Stimulated activated CD4-positive, alpha-beta T cell treated with anti-CD3 and anti-CD28 coated beads, Interleukin-12 subunit alpha, Interleukin-12 subunit beta, amount 100 ng/mL, for 4 hours (primary cell): ENCODE measurements at places on chromosomes 5 and 9.

- no peak for DNase-seq
Observed at GRCh38 chr5:124519396-124519795, 227.0 kb downstream of the ZNF608 start.

- peak; percentile 67 for DNase-seq
Observed at GRCh38 chr9:130235558-130236435, 29.8 kb upstream of the HMCN2 start.

GRCh38 chr5:97006454-97007060 lies 70.7 kb downstream of the LNPEP start:
- no peak for DNase-seq

- DNase-seq: no peak
Observed at GRCh38 chr5:96823900-96824380, 16.2 kb upstream of the ERAP1 start.

- DNase-seq: no peak
Observed at GRCh38 chr5:73668486-73669111, 42.6 kb downstream of the ARHGEF28 start.

DNA sequence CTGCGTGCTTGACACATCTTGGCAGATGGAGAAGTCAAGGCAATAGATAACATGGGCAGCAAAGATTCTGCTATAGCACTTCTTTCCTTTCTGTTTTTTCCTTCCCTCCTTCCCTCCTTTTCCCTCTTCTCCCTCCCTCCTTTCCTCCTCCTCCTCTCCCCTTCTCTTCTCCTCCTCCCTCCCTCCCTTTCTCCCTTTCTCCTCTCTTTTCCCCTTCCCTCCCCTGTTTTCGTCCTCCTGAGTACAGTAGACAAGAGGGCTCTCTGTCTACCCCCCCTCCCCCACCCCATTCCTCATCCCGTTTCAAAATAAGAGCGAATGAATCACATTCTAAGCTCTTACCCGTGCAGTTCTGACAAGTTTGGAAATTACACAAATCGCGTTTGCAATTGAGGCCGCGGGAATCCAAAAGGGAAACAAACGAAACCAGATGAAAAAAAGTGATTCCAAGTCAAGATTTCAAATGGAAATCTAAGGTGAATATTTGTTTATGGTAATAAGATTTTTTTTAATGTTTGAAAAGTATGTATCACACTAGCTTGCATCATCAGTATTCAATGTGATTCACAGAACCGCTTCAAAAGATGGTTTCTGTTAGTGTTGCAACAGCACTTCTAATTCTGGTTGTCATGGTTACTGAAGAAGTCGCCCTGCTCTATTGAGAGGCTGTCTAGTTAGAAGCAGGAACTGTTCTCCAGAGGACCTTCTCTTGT lies 1.3 kb downstream of the NIM1K start:
- DNase-seq: peak; percentile 25

- no peak for DNase-seq
Observed at GRCh38 chr5:167012123-167013034, 1279.1 kb upstream of the WWC1 start.

- no peak for DNase-seq
Observed at GRCh38 chr9:95090871-95091577, 226.5 kb downstream of the FANCC start.

- DNase-seq: no peak
Observed at GRCh38 chr5:89536020-89536419, 653.0 kb upstream of the MEF2C start.

GRCh38 chr9:5110867-5111681 lies 74.4 kb downstream of the INSL6 start:
- DNase-seq: no peak

- DNase-seq: no peak
Observed at GRCh38 chr5:60162441-60162840, 268.9 kb upstream of the PDE4D start.

DNA sequence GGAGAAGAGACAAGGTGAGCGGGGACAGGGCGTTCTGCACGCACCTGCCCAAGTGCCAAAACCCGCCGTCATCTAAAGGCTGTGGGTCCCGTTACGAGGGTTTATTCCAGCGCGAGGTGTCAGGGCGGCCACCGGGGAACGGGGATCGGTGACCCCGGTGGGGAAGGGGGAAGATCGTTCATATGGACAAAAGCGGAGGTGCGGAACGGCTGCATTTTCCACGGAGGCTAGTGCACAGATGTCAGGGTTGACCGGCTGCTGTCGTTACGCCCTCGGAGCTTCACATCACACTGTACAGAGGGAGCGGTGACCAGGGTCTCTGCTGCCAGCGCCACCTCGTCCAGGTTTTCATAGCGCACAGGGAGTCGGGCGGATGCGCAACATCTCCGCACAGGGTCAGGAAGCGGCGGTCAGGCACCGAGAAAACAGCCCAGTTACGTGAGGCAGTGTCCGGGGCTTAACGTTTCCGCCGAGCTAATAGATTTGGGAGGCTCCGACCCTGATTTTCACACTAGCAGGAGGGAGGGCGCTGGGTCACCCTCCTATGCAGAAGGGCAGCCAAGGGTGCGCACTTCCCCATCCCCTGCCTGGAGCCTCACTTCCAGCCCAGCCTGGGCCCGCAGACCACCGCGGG lies 13.5 kb downstream of the BTNL9 start:
- peak; percentile 2 for DNase-seq

GRCh38 chr5:140611020-140611521 lies 21.9 kb downstream of the CD14 start:
- no peak for DNase-seq

DNA sequence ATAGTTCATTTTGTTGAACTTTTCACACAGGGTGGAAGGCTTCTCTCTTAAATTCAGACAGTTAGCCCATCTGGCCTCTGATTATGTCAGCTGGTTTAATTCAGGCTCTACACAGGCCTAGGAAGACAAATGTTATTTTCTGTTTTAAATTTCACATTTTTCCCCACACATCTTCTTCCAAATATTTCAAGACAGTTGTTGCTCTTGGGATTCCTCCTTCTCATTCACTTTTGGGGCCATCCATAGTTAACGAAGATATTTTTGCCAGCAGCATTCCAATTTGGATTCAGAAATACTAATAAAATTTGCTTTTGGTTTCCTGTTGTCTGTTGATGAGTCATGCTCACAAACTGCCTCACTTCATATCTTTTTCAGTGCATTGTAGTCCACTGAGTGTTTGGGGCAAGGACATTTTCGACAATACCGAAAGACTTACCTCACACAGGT lies 475.4 kb downstream of the DMAC1 start:
- no peak for DNase-seq

- no peak for DNase-seq
Observed at GRCh38 chr5:160543395-160543794, 121.7 kb downstream of the PTTG1 start.

DNA sequence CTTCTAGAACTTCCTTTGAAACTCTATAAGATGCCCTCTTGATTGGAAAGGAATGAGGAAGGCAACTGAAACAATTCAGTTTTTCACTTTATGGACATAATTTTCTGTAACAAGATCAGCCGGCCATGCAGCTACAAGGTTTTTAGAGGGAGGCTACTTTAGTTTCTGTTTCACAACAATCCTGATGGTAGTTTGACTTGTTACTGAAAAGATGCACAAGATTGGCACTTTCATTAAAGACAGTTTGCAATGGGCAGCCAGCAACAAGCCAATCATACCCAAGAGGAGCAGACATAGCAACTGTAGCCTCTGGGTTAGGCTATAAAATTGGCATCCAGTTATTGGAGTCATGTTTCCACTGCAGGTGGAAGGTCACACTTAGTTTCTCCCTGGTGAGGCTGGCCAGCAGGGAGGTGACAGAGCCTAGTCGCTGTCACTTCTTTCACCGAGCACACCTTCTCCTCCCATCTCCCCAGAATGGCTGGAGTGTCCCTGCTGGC lies 74.3 kb upstream of the TGFBR1 start:
- DNase-seq: no peak

- DNase-seq: no peak
Observed at GRCh38 chr5:75461679-75462078, 49.8 kb downstream of the CERT1 start.

DNA sequence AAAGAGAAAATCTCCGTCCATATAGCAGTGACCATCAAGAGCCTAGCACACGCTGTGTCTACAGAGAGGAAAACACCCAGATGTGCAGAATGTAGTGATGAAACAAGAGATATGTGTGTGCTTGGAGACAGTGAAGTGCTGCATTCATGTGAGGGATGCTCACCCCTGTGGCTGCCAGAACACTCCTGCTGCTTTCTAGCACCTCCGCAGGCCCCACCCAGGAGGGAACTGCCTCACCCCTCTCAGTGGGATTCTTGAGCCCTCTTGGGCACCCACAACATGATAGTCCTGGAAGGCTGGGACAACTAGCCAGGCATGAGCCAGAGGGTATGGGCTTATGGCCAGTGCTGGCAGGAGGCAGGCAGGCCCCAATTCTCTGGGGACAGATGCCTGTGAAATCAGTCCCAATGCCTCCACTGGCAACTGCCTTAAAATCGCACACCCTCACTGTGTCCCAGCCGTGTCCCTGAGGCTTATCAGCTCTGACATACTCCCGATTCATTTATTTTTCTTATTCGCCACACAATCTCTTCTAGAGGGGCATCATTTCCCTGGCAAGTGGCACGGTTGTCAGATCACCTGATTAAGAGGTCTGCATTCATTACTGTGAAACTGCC lies 73.2 kb upstream of the FSTL4 start:
- DNase-seq: no peak

DNA sequence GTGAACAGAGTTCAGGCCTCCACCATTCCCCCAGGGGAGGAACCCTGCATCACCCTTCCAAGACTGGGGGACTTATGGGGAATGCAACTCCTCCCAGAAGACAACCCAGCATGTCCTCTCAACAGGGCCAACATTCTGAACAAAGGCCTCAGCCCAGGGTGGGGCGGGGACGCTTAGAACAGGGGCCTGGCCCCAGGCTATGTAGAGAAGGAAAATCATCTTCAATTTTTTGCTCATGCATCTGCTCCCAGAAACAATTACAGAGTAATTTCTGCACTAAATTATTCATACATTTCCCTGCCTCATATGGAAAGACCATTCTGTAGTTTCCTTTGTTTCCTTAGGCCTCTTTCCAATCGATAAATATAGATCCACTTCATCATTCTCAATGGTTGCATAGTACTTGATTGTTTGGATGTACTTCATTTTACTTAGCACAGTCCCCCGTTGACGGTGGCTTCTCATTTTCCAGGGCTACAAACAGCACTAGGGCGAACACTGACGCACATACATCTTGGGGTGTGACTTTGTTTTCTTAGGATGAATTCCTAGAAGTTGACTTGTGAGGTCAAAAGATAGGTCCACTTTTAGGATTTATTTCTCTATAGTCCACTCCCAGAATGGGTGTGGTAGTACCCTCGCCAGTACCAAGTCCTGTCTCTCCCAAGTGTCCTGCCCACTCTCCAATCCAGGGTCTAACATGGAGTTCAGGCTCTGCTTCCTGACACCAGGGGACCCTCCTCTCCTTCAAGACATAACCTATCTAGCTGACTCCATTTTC lies 27.2 kb upstream of the SMU1 start:
- no peak for DNase-seq

DNA sequence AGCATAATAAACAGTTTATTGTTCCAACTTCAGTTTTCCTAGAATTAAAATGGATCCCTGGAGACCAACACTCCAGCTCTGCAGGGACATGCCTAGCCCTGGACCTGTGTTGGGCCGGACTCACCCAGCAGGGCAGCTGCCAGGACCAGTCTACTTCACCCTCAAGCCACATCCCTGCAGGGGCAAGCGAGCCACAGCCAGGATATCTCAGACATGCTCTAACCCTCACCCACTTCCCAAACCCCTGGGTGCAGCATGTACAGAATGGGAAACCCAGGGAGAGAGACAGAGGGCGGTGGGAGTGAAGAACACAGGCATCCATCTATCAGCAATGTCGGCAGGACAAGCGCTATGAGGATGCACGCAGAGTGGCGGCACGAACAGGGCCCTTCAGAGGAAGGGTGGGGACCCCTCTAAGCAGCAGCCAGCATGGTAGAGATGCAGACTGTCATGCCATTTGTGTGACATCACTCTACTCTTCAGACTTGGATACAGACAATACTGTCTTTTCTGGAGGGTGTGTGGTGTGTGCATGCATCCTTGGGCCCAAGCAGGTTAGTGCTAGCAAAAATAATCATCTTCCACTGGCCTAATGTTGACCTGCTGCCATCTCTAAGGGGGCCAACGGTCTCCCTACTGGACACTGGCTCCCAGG lies 83.1 kb downstream of the SEMA4D start:
- DNase-seq: no peak

GRCh38 chr9:114233491-114234185 lies 78.3 kb downstream of the COL27A1 start:
- DNase-seq: no peak

DNA sequence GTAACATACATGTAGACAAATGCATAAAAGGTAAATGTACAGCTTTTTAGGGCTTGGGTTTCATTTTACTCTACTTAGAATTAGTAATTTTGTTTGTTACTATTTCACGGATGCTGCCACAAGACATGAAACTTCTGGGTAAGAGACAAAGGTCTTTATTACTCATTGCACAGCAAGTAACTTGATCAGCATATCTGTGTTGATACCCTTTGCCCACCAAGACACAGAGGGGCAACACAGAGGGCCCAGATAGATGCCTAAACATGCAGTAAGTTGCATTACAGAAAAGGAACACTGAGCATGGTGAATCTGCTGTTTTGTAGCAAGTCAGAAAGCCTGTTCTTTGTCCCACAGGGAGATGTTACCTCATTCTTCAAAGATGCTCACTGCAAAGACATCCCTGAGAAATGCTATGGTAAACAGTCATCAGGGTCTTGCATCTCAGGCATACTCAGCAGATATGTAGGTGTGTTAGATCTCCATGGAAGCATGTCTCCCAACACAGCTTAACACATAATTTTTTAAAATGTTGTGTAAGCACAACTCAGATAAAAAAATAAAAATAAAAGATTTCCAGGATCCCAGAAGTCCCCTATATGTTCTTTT lies 10.3 kb downstream of the ITGA2 start:
- DNase-seq: no peak

- no peak for DNase-seq
Observed at GRCh38 chr5:138725153-138725817, 27.9 kb upstream of the CTNNA1 start.

DNA sequence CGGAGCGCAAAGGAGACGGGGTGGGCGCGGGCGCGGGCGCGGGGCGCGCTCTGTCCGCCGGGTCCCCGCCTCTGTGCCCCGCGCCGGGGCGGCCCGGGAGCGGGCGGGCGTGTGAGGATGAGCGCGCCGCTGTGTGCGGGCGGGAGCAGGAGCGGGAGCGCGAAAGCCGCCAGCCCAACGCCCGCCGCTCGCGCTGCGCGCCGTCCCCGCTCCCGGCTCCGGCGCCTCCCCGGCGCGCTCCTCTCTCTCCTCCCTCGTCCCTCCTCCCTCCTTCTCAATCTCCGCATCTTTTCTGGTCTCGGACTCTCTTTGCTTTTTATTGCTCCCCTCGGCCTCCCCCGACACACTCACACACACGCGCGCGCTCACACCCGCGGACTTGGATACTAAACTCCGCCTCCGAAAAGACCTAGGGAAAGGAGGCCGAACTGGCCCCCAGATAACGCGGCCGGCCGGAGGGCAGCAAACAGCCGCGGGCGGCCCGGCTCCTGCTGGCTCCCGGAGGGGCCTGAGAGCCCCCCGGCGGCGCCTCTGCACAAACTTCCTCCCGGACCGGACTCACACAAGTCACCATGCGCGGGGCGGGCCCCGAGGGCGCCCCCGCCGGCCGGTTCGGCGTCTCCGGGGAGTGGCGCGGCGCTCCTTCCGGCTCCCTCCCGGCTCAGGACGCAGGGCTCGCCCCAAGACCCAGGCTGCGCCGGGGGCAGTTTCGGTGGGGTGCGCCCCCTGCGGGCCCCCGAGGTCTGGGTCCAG lies at the start of gene FIBCD1:
TSS of gene FIBCD1 (minus strand) at position 596 of the 753 bp plus-strand sequence. CDS start 640 bp downstream, outside the sequence.
- DNase-seq: peak; percentile 8
